Stimulated activated naive CD4-positive, alpha-beta T cell treated with Interleukin-2 at 50 U/mL for 16 hours (primary cell): ENCODE measurements at places on chromosomes 5 and 9.

DNA sequence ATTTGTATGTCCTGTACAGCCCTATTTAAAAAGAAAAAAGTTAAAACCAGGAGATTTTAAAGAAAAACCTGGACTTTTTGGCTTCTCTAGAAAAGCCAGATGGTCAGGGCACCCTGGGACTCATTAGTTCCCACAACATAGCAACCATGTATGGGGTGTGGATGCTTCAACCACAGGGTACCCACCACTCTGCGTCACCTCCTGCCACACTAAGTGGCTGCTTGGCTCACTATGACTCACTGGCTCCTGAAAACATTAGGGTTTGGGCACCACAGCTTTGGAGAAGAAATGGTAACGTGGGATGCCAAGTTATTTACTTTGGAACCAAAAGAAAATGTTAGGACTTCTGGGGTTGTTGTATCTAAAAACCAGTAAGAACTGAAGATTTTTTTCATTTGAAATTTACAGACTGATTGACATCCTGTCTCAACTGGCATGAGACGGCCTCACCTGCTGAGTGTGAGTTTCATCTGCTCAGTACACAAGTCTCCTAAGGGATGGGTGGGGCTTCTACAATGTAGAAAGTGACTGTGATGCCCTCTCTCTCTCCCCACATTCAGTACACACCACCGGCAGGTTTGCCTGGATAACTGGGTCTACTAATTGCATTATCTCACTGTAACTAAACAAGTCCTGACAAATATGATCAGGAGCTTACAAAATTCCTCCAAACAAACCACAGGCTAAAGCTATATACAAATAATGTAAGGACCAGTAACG, 103.9 kb downstream of the ESM1 start:
- no peak for DNase-seq

- DNase-seq = no peak
Measured at GRCh38 chr5:109750463-109750862, 60.7 kb downstream of the MAN2A1 start.

DNA sequence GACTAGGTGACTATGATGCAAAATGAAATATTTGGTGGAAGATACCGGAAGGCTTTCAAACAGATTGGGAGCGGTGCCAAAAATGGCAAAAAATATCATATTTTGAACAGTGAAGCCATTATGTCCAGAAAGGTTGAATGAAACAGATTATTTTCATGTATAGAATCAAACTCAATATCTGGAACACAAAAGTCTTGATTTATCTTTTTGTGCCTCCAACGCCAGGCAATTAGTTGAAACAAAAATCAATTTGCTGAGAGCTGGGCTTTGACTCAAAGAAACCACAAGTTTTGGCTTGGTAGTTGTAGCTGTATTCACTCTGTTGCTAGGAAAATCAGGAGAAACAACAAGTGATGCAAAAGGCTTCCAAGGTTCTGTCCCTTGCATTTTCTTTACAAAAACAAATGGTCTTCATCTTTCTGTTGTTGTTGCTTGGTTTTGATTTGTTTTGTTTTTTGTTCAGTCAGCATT, 421.7 kb upstream of the TYRP1 start:
- DNase-seq = no peak

DNA sequence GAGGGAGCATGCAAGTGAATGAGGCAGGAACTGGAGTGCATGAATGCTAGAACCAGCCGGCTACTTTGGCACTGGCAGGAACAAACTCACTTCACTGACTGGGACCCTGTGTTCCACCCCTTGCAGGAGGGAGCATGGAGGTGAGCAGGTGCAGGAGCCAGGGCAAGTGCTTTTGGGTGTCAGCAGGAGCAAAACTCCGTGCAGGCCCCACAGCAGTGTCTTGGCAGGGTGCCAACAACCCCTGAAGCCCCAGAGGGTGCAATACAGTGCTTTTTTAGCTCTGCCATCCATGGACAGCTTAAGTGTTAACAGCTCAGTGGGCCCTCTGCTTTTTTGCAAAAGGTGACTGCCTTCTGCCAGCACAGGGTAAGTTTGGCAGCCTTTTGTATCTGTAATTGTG, 245.8 kb upstream of the PCSK5 start:
- no peak for DNase-seq

DNA sequence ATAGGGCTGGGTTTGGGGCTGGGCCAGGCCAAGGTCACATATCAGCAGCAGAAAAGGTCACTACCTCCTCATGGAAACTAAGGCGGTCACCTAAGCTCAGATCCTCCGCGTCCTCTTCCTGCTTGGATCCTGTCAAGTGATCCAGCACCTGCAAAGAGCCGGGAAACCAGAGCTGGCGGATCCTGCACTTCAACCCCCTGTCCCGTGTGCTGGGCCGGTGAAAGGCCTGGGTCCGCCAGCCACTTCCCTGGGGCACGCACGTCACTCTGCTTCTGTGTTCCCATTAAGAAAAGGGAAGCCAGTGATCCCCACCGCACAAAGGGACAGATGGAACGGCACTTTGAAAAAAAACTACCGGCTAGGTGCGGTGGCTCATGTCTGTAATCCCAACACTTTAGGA, 61.3 kb upstream of the STXBP1 start:
- DNase-seq = no peak

GRCh38 chr5:72082048-72082447, 25.2 kb upstream of the MAP1B start:
- DNase-seq = no peak
